Stimulated activated CD4-positive, alpha-beta T cell treated with anti-CD3 and anti-CD28 coated beads, Interleukin-1b, Interleukin-23, amount 100 ng/mL, for 1 hour (primary cell): ENCODE measurements at places on chromosomes 4 and X.

DNA sequence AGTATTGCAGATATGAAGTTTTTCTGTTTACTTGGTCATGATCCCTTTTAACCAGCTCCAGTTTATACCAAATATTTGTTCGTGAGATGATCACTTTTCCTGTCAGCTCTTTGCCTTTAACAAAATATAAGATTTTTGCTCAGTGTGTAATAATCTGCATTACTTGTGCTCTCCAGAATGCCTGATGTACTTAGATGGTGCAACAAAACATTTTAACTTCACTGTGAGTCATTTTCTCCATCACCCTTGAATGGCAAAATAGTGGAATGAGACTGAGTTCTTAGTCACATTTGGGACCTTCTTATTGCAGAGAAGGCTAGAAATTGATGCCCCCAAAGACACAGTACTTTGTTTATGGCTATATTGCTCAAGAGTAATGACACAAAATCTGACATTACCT lies 252.0 kb downstream of the FRMPD4 start:
- DNase-seq = no peak

- DNase-seq = no peak
Measured at GRCh38 chr4:54234497-54235205, 5.6 kb downstream of the PDGFRA start.

DNA sequence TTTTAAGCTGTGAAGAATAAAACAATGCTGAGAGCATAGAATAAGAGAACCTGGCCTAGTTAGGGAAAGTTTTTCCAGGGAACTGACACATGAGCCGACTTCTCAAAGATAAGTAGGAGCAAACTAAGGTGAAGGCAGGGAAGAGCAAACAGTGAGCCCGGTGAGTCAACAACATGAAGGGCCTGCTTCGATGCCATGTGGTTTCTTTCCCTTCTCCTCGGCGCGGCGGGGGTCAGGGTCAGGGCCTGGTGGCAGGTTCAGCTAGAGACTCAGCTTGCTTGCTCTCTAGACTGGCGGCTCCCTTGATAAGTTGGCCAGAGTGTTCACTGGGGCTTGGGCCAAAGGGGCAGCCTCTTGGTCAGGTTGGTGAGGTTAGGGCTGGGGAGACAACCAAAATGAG lies 81.1 kb downstream of the DLG3 start:
- DNase-seq = no peak

DNA sequence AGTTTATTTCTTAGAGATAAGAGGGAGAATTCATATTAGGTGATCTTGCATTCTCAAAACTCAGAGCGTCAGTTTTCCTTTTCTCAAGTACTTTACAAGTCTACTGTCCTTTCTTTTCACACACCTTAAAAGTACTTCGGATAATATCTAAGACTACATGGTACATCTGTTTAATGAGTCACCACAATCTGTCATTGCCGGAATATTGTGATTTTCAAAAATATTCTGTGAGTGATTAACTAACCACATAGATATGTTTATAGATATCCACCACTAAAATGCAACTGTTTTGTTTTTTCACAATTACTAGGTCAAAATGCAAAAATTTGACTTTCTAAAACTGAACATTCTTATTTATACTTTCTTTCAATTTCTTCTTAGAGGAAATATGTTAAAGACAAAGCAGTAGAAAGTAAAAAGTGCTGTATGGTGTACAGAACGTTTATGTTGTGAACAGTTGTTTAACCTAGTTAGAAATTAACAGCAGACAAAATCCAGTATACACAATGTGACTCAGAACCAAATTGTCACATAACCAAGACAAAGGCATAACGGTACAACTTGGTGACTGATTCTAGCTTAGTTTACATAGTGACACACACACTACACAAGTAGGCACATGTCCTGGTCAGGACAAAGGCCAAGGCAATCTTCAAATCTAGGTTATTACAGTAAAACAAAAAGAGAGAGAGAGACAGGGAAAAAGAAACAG lies 482.9 kb downstream of the NAF1 start:
- DNase-seq = no peak

DNA sequence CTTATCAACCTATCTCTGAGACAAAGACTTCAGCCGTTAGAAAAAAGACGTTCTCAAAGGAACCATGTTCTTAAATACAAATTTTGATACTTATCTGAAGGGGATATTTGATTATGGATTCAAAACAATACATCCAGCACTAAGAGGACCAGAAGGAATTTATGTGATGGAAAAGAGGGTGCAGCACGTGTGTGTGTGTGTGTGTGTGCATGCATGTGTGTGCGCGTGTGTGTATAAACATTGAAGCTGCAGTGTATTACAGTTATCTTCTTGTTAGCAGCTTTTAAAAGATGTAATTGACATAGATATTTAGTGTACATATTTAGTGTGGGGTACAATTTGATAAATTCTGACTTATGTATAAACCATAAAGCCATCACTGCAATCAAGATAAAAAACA lies 44.9 kb downstream of the ANK2 start:
- no peak for DNase-seq

GRCh38 chr4:6534050-6534449 lies 40.9 kb upstream of the MAN2B2 start:
- no peak for DNase-seq
